ENCODE measurements at places on chromosomes 1 and 21.

- no peak for DNase-seq
These were observed 76.3 kb upstream of the CACNA1E start for GRCh38 chr1:181406989-181407388.

- no peak for DNase-seq
These were observed 205.3 kb downstream of the PBX1 start for GRCh38 chr1:164764333-164764732.

DNA sequence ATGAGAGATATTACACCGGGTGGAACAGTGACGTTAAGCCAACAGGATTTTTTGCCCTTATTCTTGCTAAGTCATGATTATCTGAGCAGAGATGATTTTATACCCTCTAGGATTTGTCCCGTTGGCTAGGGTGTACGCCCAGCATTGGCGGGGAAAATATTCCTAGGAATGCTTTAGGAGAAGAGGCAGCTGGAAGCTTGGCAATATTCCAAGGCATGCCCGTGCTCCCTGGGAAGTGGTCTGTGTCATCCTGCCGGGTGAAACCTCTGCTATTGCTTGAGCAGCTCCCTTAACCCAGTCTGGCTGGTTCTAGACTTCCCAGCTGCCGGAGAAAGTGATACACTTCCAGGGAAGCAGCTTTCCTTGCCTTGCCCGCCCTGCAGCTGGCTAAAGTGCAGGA lies 16.2 kb downstream of the CHRNB2 start:
- no peak for DNase-seq

- no peak for DNase-seq
These were observed 1.8 kb upstream of the HSPG2 start for GRCh38 chr1:21938732-21939538.

- no peak for DNase-seq
These were observed 52.6 kb upstream of the EPS8L3 start for GRCh38 chr1:109816175-109816811.

- no peak for DNase-seq
These were observed 8.0 kb upstream of the LEPR start for GRCh38 chr1:65412256-65412983.

Measured in stimulated activated CD8-positive, alpha-beta memory T cell treated with anti-CD3 and anti-CD28 coated beads, Interleukin-15, amount 100 ng/mL, for 48 hours (primary cell).